ENCODE measurements at places on chromosomes 2 and 18.

GRCh38 chr18:22378672-22379282, 38.9 kb downstream of the CTAGE1 start:
- no peak for DNase-seq

GRCh38 chr2:64685430-64685829, 31.7 kb upstream of the SERTAD2 start:
- DNase-seq = no peak

DNA sequence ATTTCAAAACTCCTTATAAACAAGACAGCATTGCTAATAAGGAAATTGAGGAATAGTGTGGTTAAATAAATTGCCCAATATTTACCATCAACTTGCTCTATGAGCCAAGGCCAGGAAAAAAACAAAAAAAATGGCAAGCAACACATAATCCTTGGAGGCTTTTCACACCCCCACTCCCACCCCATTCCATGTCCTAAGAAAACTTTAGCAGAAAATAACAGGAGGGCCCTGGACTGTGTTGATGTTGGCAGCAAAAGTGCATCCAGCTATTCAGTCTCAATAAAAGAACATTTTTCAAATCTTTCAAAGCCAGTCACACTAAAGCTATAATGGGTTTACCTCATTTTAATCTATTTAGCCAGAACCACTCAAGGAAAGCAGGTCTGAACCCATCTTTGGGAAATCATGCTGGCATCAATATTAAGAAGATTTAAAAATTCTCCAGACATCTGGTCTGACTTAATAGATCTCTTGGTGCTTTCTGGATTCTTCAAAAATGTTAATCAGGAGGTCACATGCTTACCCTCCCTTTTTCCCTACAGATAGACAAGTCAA, 34.6 kb upstream of the STK17B start:
- peak; percentile 14 for DNase-seq

DNA sequence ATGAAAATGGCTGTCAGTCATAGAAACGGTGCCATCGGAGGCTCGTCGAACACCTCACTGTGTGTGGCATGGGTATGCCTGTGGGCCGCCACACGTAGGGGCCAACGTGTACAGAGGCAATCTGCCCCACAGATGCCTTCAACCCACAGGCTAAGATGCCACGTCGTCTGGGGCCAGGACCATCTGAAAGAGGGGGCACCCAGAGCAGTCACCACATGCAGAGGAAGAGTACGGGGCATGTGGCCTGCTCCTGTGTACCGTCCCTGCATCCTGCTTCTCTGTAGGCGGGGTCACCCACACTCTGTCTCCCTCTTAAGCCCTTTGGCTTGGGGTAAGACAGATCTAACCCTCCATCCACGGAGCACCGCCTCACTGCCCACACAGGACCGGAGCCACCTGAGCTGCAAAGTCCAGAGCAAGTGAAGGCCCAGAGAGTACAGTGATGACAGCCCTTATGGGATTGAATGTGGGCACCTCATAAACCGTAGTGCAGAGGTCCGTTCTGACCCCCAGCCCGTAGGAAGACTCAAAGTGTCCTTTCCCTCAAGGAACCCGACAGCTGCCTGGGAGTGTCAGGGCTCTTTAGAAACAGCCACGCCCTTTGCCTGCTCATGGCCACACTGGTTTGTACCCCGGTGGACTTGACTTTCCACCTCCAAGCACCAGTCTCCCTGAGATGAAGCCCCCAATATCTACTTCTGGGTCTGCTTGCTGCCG, 66.2 kb downstream of the TWIST2 start:
- DNase-seq = no peak

DNA sequence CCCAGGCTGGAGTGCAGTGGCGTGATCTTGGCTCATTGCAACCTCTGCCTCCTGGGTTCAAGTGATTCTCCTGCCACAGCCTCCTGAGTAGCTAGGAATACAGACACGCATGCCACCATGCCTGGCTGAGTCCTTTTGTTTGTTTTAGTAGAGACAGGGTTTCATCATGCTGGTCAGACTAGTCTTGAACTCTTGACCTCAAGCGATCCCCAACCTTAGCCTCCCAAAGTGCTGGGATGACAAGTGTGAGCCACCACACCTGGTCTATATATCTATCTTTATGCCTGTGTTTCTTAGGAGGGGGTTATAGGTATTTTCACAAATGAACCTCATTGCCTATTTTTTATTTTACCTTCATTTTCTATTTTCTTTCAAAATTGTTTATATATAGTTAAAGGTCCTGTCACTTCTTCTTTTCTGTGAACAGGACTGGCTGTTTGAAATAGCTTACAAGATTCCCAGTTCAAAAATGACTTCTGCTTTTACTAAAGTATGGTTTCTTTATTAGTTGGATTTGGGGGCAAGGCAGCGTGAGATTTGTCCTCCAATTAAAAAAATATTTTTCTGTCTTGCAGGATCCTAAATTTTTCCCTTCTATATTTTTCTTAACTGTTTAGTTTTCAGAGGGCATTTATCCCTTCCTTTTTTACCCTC, 16.4 kb upstream of the MARCHF7 start:
- DNase-seq = no peak

DNA sequence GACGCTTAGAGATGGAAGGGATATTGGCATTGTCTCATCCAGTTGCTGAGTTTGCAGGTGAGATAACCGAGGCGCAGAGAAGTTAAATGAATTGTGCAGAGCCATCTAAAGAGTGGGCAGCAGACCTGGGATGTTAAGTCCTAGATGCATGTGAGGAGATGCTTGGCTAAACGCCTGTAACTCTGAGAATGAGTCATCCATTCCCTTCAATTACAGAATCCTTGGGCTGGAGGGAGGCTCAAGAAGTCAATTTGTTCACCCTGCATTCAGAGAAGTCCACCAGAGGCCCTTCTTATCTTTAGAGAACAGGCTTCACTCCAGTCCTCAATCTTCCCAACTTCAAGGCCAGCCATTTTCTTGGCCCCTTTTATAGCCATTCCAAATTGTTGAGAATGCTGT, 1.6 kb downstream of the EHD3 start:
- DNase-seq = no peak

DNA sequence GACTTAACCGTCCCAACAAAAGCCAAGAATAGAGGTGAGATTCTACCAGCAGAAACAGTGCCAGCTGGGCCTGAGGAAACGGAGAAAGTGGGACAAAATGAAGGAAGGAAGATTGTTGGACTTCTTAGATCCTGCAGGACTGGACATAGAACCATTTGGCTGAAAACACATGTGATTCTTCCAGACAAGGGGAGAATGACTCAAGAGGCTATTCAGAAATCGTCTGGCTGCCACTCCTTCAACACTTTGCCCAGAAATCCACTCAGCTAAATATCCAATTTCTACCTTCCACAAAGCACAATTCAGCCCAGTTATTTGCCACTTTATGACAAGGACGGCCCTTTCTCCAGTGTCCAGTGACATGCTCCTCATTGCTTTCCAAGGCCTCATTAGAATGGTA, 61.6 kb downstream of the SNORC start:
- no peak for DNase-seq

GRCh38 chr2:79670198-79670597, 157.3 kb downstream of the CTNNA2 start:
- no peak for DNase-seq
